ENCODE measurements at places on chromosomes 2 and 18.

GRCh38 chr2:159195697-159196096 lies 90.8 kb downstream of the WDSUB1 start:
- DNase-seq, result no peak

DNA sequence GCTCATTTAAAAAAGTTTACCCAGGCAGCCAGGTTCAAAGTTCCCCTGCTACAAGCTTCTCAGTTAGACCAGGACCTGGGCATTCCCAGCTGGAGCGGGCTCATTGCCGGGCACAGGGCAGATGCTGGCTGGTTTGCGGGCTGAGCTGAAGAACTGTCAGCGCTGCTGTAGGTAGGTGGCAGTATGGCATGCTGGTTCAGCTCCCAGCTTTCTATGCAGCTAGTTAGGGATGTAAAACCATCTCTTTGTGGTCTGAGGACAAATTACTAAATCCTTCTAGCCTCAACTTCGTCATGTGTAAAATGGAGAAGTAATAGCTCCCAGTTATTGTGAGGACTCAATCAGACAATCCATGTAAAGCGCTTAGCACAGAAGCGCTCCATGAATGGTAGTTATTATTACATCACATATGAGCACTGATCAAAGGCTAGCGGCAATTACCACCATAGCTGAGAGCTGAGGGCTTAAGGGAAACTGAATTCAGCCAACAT lies 2.4 kb upstream of the LDLRAD4 start:
- DNase-seq, result peak; percentile 95

DNA sequence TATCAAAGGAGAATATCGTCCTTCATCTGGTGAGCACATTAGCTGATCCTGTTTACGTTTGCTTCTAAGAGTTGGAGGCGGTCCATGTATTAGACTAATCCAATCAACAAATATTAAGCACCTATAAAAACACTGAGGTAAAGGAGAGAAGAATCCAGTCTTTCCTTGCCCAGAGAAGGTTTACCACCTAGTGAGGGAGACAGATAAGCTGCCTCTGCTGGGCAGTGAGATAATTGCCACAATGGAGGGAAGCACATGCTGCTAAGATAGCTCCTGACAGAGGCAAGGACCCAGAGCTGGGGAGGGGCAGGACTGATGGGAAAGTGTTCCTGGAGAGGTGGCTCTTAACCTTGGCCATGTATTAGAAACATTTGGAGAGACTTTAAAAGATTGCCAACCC lies 36.7 kb upstream of the ST8SIA5 start:
- no peak for DNase-seq

GRCh38 chr2:96509847-96510230 lies 4.7 kb upstream of the NEURL3 start:
- no peak for DNase-seq

- no peak for DNase-seq
These were observed 454.9 kb upstream of the CHAC2 start for GRCh38 chr2:53312721-53313120.

DNA sequence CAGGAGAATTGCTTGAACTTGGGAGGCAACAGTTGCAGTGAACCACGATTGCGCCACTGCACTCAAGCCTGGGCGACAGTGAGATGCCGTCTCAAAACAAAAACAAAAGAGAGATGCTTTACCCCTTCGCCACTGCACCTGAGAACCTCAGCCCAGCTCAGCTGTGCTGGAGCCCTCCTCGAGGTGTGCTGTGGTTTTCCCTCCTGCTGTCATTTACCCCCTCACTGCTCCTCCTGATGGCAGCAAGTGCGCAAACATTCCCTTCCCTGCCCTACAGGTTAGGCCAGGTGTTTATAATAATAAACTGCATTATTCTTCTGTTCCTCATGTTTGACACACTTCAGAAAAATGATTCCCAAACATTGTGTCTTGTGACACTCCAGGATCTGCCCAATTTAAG lies 8.4 kb downstream of the FBXO36 start:
- no peak for DNase-seq

- no peak for DNase-seq
These were observed 599 bp downstream of the ADAM23 start for GRCh38 chr2:206443735-206444527.

GRCh38 chr2:45390441-45390840 lies 220.6 kb downstream of the SRBD1 start:
- DNase-seq, result no peak

DNA sequence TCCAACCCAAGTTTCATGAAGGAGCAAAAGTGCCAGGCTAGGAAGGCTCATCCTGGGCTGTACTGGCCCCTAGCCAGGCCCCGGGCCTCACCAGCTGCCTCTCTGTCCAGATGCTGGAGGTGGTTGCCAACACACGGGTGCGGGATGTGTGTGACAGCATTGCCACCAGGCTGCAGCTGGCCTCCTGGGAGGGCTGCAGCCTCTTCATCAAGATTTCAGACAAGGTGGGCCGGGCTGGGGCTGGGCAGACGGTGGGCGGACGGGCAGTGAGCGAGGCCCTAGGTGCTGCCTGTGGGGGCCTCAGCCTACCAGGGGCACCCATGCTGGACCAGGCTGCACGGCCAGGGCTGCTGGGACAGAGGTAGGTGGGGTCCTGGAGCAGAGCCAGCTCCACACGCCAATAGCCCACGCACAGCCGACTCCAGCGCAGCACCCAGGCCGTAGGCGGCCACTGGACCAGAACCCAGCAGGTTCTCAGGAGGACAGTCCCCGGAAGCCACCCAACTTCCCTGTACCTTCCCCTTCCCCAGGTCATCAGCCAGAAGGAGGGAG lies 11.8 kb upstream of the GPR17 start:
- no peak for DNase-seq

DNA sequence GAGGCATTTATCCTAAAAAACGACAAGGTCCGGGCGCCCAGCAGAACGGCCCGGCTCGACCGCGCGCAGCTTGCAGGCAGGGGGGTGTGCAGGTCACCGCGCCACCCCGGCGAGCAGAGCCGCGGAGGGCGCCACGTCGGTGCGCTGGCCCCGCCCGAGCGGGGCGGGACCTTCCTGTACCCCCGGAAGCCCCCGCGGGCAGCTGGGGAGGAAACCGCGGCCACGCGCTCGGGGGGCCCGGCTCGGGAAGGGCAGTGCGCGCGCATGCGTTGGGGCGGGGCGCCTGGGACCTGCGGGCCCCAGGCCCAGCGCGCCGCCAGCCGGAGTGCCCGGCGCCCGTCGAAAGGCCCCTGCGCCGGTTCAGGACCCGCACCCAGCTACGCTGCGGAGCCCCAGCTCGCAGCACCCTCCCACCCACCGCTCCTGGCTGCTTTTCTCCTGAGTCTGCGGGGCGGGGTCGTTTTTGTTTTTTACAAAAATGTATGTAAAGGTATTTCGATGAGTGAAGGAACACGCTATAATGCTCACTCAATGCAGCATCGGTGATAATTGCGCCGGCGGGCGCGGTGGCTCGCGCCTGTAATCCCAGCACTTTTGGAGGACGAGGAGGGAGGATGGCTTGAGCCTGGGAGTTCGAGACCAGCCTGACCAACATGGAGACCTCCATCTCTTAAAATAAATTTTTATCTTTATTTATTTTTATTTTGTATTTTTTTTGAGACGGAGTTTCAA lies 47.7 kb upstream of the POMC start:
- DNase-seq, result no peak

GRCh38 chr2:152743002-152743401 lies 24.6 kb downstream of the ARL6IP6 start:
- no peak for DNase-seq

DNA sequence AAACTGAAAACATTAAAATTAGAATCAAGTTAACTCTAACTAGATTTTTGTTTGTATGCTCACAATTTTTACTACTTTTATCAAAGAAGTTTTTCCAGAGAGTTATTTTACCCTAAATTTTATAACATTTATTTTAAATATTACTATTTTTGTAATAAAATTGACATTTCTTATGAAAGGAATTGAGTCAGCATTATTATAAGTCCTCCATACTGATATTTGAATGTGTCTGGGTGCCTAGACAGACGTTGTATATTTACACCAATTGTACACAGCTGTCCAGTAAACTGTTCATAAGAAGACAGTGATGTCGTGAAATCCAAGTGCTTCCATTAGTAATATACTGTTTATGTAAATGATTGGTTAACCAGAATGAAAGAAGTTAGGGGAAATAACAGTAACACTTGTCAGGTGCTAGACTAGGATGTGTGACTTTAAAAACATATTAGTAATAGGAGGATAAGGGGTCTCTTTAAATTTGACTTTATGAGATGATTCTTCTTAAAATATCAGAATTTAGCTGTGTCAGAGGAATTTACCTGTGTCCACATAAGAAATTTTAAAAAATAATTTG lies 73.7 kb downstream of the TANK start:
- no peak for DNase-seq

DNA sequence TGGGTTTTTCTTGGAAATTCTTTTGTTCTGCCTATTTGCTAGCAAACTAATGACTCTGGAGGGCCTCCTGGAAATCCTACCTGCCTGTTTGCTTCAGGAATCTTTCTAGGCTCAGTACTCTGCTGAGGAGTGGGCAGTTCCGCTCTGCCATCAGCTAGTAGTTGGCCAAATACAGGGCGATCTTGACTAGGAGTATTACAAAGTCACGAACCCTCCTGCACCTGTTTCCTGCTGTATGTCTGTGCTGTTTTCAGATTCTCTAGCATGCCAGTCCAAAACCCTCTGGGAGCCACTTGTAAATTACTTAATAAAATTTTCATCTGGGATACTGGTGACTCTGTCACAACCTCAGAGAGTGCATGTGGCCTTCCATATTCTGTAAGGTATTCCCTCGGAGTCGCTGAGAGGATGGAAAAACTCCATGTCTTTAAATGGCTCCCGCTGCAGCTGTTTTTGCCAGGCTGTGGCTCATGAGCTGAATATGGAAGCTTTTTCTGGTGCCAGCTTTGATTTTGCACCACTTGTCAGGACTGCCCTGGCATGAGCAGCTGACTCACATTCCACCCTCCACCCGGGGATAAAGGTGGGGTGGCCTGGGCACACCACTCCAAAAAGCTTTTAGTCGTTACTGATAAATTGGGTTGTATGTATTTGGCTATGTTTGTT lies 123.0 kb downstream of the RTN4 start:
- DNase-seq, result no peak

GRCh38 chr2:128012698-128013097 lies 15.2 kb downstream of the SAP130 start:
- peak; percentile 84 for DNase-seq

GRCh38 chr2:30753630-30754029 lies 53.6 kb downstream of the CAPN13 start:
- no peak for DNase-seq

GRCh38 chr2:28234807-28235206 lies 157.9 kb upstream of the FOSL2 start:
- no peak for DNase-seq

- DNase-seq, result no peak
These were observed 4.3 kb upstream of the EFHD1 start for GRCh38 chr2:232629129-232629475.

DNA sequence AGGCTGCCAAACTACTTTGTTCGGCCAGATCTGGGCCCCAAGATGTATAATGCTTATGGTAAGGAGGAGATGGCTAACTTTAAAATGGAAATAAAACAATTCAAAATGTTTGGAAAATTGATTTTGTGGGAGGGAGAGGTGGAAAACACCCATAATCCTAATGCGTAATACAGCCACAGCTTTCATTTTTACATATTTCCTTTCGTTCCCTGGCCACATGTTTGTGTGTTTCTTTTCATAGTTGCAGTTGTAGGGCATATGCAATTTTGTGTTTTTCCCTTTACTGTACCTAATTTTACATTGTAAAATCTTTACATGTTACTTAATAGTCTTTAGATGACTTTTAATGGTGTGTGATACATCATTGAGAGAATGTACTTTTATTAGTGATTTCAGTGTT lies 44.6 kb downstream of the KDM3A start:
- DNase-seq, result no peak

DNA sequence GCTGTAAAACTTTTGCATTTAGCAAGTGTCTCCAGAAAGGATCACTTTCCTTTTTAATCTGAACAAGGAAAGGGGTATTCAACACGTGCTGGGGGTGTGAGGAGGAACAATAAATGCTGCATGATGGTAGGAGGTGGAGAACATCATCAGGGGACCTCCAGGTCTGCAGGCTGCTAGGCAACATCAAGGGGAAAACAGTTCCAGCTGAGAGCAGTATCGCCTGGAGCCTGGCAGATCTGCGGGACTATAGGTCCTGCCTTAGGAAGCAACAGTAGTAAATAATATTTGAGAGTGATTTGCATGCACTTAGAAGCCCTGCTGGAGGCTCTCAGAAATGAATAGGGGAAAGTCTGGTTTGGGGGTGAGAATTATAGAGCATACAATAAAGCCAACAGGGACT lies 175.6 kb downstream of the SUCLG1 start:
- no peak for DNase-seq

DNA sequence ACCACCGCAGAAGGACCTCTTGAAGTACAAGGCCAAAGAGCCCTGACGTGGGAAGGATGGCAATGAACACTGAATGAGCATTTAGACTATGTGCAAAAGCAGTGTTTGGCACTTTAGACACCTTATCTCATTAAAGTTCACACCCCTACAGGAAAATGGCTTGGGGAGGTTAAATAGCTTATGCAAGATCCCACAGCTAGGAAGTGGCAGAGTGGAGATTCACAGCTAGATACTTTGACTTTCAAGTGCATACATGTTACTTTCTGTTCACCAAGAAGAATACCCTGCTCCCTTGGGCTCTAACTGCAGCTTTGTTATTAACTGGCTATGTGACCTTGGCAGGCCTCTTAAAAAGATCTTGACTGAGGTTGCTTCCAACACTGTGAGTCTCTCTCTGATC lies 58.2 kb downstream of the ICOS start:
- no peak for DNase-seq

DNA sequence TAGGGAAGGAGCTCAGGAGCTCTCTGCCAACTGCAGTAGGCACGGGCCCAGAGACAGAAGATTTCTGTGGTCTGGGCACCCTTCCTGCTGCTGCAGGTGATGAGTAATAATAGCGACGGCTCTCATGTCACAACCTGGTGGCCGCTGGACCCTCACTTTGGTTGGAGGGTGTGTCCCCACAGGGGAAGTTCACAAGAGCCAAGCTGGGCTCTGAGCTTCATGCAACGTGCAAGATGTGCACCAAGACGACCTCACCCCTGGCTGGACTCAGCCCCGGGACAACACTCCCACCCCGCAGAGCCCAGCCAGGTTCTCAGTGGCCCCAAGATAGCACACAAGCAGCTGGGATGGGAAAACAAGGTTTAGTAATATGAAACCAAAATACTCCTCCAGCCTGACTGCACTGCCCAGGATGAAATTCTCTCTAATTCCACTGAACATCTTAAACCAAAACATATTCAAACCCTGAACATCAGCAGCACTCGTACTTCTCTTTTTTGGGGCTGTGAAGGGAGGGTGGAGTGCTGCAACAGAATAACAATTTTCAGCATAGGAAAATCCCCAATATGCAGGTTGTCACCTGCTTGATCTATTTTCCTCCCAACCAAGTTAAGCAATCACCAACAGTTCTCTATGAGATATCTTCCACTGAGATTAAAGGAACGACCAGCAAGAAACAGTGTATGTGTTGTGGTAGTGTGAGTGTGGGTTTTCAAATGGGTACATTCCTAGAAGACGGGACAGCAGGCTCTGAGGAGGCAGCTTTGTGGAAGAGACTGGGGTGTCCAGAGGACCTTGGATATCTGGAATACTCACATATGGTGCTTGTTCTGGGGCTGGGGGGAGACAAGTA lies 26.5 kb downstream of the BCL2 start:
- DNase-seq, result no peak

GRCh38 chr18:57353137-57353939 lies 981 bp downstream of the ST8SIA3 start:
- no peak for DNase-seq
